ENCODE measurements at places on chromosomes 12 and 14.

DNA sequence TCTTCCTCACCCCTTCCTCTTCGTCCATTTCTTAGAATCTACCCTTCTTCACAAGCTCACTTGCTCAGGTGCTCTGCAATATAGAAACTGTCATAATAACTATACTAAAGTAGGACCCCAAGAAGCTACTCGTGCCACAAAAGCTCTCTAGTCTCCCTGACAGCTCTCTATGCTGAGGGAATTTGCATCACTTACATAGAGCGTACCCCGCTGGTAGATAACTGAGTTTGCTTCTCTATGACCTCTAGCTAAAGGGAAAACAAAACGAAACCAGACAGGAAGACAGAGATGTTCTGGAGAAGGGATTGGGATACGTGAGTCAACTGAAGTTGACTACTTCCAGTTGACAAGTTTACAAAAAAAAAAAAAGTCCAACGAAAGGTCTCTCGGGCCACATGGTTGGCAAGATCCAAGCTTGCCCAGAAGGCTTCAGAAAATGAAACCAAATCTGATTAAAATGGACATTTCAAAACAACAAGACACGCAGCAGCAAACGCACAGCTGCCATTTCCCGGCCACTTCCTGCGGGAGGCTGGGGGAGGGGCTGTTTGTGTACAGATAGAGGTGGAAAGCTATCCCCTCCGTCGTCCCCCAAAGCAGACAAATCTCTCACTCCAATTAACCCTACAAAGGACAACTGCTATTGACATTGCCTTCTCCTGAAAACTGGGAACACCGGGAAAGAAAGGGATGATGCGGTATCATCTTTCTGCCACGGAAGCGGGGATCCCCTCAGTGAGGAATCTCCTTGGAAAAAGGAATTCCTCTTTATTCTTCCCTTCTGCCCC, 1.3 kb downstream of the BAZ2A start:
- DNase-seq, result peak; percentile 84

DNA sequence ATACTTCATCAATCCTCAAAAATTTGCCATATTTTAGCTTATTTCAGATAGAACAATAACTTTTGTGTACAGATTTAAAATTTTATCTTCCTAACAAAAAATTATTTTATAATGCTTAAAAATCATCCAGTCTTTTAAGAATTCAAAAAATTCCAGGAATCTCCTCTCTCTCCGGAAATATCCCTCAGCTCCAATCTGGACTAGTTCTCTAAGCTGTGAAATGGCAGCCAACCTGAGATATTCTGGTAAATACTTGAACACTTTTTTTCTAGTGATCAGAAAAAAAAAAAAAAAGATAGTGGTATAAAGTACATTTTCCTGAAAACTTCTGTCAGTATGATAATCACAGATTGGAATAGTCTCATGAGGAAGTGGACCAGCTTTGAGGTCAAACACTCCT, 57.6 kb downstream of the SSPN start:
- DNase-seq, result no peak

- DNase-seq, result no peak
Observed at GRCh38 chr12:54040648-54041047, 7.8 kb downstream of the HOXC5 start.

GRCh38 chr14:43019826-43020225, 1413.2 kb downstream of the LRFN5 start:
- DNase-seq, result no peak

GRCh38 chr12:121156365-121156764, 23.7 kb downstream of the P2RX7 start:
- DNase-seq, result no peak

DNA sequence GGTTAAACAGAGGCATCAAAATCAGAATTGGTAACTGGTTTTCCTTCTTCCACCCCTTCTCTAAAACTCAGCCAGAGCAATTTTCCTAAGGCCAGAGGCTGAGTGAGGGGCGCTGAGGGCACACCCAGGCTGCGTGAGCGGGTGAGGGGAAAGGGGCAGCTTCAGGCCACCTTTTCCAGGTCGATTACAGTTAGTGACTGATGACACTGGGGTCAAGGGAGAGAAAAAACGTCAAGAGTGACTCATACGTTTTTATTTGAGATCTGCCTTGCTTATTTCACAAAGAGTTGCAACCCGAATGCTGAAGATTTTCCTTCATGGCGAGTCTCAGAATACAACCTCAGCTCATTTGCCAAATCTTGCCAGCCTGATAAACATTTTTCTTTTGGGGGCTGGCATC, 46.7 kb upstream of the EVL start:
- DNase-seq, result no peak

- DNase-seq, result no peak
Observed at GRCh38 chr14:28596391-28596790, 170.2 kb upstream of the FOXG1 start.

DNA sequence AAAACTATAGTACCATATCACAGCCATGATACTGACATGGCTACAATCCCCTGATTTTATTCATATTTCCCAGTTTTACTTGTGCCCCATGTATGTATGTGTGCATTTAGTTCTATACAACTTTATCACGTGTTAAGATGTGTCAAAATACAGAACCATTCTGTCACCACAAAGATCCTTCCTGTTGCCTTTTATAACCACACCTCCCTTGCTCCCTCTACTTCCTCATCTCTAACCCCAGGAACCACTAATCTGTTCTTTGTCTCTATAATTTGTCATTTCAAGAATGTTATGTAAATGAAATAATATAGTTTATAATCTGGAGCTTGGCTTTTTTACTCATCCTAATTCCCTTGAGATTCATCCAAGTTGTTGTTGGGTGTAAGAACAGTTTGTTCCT, 358.4 kb downstream of the DPF3 start:
- DNase-seq, result peak; percentile 52

- no peak for DNase-seq
Observed at GRCh38 chr12:111789779-111790178, 23.0 kb downstream of the ALDH2 start.

DNA sequence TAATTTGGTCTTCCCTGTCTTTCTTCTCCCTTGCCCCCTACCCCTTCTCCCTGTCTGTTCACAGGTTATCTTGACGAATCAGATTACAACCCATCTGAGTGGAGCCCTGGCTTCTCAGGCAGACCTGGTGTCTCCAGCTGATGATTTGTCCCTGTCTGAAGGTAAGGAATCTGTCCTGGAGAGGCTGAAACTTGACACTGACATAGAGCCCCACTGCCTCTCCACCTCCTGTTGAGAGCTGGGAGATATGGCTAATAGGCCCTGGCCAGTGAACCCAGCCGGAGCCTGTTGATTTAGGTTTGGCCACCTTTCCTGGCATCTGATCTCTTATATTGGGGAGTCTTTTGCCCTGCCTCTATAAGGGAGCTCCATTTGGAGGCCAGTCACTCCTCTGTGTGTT, 472.2 kb downstream of the RAD51B start:
- DNase-seq, result no peak

DNA sequence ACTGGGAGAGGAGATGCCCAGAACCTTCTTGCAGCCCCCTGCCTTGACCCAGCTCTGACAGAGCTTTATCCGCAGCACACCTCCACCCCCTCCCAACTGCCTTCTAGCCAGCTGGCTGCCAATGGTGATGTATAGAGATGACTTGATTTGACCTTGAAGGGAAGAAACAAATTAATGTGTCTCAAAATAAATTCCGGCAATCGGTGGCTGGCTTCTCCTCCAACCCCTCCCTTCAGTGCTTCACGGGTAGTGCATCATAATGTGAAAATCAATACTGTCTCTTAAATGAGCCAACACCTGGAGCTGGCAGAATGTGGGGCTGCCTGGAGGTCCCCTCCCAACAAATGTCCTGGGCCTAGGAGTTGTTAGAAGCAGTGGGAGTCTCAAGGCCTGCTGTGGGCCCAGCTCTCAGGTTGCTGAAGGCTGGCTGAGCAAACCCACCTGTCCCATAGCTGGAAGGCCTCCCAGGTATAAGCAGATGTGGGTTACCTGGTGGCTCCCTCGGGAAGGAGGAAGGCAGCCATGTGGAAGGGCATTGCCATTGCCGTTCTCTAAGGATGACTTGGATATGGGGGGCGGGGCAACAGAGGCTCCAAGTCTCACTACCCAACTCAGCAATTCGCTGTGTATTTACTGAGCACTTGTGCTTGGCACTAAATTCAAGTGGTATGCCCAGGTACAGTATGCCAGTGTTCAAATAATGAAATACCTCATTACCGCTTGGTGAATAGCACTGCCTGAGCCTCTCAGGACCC, 23.2 kb downstream of the HSPB8 start:
- DNase-seq, result no peak

- no peak for DNase-seq
Observed at GRCh38 chr14:65879248-65880009, 466.9 kb downstream of the FUT8 start.

DNA sequence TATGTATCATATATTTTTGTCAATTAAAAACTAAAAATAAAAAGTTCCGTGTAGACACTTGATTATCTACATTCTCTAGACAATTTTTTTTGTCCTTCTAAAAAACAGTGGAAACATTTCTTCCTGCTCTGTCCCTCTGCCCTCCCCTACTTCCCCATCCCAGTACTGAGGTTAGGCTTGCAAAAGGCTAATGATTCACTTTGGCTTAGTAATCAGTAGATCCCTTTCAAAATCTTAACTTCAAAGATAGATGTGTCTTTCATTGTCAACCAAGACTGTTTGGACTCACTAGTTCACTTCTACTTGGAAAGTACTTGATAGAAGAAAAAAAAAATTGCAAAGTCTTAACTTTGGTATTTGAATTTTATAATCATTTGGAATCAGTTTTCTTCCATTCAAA, 3.8 kb downstream of the SETD3 start:
- DNase-seq, result no peak

- DNase-seq, result no peak
Observed at GRCh38 chr12:25625146-25625545, 72.1 kb upstream of the LMNTD1 start.

GRCh38 chr12:125533434-125534029, 468.3 kb downstream of the AACS start:
- DNase-seq, result no peak

- DNase-seq, result no peak
Observed at GRCh38 chr14:61192989-61193388, 88.1 kb downstream of the TMEM30B start.

DNA sequence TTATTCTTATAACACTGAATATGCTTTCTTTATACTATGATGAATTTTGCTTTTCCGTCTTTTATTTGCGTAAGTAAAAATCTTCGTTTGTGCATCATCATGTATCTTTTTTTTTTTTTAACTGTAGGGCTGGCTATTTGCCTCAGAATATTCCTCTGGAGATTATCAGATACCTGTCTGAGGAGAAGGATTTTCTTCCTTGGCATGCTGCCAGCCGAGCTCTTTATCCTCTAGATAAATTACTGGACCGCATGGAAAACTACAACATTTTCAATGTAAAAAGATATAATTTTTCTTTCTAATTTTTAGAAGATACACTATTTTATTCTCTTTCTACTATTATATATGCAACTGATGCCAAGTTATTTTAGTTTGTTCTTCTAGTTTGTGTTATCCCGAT, 346.6 kb downstream of the TRHDE start:
- no peak for DNase-seq

- no peak for DNase-seq
Observed at GRCh38 chr12:29414368-29414767, 33.4 kb upstream of the ERGIC2 start.

DNA sequence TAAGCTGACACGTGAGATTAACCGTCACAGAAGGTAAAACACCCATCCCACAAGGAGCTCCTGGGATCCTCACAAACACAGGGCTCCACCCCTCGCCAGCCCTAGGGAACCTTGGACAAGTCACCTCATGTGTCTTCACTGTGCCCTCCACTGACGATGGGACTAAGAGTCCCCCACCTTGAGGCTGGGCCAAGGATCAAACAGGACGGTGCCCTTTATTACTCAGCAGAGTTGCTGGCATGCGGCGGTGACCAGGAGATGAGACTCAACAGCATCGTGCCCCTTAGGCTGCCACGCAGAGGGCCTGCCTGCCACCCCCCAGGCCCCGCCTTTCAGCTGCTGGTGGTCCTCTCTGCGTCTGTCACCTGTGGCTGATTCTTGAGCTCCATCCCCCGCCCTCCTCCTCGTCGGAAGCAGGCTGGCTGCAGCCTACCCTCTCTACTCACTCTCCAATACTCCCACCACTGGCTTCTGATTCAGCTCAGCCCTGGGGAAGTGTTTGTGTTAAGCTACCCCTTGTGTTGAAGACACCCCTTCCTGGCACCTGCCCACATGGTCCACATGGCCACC, 105.2 kb downstream of the DICER1 start:
- DNase-seq, result no peak

GRCh38 chr14:91095178-91095577, 18.7 kb upstream of the DGLUCY start:
- DNase-seq, result no peak

DNA sequence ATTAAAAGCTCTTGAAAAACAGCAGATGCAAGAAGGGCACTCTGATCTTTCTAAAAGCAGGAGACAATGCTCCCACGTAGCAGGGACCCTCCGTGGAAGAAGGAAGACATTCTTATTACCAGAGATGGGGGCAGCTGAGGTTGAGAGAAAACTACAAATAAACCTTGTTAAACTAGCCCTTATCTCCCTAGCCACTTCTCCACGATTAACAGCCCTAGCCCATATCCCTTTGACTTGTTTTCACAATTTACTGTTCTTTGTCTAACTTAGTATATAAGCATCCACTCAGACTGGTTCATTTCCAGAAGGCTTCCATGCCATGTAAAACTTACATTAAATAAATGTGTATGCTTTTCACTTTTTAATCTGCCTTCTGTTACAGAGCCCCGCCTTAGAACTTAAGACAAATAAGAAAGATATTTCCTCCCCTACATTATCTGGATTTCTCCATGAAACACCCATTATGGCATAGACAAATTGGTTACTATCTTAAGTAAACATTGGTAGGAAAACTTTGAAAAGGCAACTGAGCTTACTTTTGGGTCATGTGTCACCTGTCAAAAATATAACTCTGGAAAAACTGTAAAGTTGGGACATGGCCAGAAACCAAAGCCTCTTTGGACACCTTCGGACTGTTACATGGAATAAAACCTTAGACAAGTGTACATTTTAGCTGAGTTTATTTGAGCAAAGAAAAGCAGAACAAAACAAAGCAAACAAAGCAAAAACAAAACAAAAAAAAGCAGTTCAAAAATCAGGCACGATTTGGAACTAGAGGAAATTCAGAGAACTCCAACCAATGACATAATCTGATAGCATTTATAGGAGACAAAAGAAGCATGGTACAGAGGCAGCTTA, 4.9 kb upstream of the RNASE1 start:
- no peak for DNase-seq

- no peak for DNase-seq
Observed at GRCh38 chr12:123062681-123063486, 82.4 kb downstream of the ARL6IP4 start.

DNA sequence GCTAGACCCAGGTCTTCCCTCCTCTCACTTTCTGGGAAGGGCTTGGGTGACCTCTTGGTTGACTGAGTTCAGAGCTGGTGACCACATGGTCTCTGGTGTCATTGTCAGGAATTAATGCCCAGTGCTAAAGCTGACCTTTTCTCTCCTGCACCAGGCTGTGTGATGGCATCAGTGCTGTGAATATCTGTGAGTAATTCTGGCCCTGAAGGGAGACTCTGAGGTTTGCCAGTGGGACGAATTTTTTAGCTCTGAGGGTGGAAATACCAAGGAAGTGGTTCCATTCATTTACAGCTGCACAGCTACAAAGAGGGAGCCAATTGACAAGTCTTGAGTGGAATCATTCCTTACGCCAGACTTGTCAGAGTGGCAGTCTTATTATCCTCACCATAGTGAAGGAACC, 6.2 kb upstream of the KRT86 start:
- no peak for DNase-seq

- no peak for DNase-seq
Observed at GRCh38 chr14:53341324-53341723, 188.2 kb upstream of the DDHD1 start.

- DNase-seq, result no peak
Observed at GRCh38 chr14:94691660-94692034, 78.3 kb downstream of the GSC start.
